H9 (cell line): ENCODE measurements at places on chromosomes 4 and X.

- DNase-seq, result no peak
These were observed 91.9 kb upstream of the TMEM164 start for GRCh38 chrX:109911046-109911445.

GRCh38 chr4:83320548-83320947 is 14.1 kb downstream of the HPSE start:
- DNase-seq, result no peak

DNA sequence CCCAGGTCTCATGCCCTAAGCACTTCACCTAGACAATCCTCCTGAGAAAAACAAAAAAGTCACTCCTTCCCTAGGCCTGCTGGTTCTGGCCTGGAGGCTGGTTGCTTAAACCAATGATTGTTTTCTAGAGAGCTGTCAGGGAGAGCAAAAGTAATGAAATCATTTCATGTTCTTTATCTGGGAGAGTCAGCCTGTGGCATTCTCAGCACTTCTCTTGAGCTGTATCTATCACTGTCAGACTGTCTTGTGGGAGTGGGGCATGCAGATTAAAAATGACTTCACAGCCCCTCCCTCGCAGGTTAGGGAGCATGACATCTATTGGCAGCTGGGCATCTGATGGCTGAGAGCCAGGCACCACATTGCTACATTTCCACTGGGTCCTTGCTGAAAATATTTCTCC is 20.4 kb upstream of the TMEM154 start:
- DNase-seq, result peak; percentile 53

DNA sequence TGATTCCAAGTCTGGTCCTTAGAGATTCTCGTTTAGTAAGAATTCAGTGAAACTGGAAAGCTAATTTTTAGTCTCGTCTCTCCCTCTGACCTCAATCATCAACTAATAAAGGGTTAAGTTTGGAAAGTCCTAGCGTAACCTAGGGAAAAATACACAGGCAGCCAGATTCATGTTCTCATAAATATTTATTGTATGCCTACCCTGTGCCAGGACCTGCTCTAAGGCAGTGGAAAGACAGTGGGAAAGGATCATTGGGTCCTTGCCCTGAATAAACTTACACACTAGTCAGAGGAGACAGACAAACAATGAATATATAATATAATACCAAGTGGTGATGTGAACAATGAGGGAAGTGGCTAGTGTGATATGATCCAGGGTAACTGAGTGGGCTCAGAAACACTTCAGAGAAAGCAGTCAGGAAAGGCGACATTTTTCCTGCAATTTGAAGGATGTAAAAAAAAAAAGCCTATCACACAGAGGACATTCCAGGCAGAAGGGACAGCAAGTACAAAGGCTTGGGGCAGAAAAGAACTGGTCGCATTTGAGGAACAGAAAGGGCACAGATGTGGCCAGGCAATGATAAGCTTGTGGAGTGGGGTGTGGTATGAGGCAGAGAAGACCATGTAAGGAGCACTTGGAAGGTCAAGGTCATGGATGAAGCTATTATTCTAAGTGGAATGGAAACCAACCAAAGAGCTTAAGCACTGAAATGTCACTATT is 128.8 kb downstream of the AMELX start:
- no peak for DNase-seq

DNA sequence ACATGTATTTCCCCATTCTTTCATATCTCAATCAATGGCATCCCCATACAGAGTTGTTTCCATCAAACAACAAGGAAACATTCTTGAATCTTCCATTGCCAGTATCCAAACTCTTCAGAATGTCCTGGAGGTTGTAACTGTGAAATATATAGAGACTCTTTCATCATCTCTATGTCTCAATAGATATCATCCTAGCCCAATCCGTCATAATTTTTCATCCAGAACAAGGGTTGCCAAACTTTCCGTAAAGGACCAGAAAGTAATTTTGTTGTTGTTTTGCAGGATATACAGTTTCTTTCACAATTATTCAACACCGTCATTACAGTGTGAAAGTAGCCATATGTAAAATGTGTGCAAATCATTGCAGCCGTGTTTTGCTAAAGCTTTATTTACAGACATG is 15.2 kb upstream of the CXCL6 start:
- DNase-seq, result no peak

GRCh38 chr4:119664168-119664907 is 35.7 kb upstream of the PDE5A start:
- DNase-seq, result no peak

DNA sequence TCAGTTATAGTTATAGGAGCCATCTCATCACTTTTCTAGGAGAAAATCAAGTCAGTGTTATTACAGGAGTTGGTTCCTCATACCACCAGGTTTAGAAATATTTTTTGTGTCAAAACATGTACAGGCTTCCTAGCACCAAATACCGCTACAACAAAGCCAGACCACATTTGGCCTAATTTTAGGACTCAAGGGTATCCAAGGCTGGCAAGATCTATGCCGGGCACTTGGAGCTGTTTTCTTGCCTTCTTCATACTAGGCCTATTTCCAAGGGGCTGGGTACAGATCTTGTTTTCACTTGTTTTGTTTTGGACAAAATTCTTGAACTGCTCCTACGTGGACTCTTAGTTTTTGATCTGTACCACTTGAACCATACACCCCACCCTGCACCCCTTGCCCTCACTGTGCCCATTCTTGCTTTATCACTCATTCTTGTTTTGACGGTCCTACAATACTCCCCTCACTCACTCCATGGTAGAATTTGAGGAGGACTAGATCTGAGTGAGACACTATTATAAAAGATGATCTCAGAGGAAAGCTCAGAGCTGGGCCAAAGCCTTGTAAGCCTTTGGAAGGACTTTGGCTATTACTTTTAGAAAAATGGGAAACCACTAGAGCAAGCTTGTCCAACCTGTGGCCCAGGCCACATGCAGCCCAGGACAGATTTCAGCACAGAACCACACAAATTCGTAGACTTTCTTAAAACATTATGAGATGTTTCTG is 17.7 kb upstream of the TMEM144 start:
- DNase-seq, result no peak

DNA sequence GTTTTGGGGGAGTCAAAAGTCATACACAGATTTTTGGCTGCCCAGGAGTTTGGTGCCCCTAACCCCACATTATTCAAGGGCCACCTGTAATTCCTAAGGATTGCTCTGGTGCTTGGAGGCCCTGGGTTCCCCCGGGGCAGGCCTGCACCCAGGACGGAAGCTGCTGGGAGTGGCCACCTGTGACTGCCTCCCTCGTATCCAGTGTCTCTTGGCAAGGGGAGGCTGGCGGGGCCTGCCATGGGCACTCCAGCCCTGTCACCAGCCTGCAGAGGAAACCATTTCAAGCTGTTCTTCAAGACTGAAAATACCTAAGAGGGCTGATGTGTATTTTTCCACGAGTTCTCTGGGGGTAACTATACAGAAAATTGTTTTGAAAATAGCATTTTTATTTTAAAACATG is 24.5 kb upstream of the GPR78 start:
- DNase-seq, result no peak

DNA sequence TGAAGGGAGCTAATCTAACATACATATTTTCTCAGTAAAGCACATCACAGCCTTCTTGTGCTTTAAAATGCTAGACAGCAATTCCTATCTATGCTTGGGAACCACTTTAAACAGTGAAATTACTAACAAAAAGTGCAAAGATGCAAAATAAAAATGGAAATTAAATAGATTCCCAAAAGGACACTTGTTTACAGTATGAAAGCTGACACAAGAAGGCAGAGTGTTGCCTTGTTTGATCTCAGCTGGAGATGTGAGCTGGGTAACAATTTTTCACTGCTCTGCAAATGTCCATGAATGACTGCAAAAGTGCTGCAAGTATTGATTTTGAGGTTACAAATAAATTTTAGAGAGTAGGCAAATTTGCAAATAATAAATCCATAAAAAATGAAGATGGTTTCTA is 22.3 kb downstream of the GRIA2 start:
- DNase-seq, result no peak

GRCh38 chr4:147863111-147863747 is 131.3 kb downstream of the ARHGAP10 start:
- DNase-seq, result no peak

- no peak for DNase-seq
These were observed 133.2 kb upstream of the CT83 start for GRCh38 chrX:116596010-116596409.

GRCh38 chr4:118367872-118368271 is 15.1 kb upstream of the PRSS12 start:
- DNase-seq, result no peak

DNA sequence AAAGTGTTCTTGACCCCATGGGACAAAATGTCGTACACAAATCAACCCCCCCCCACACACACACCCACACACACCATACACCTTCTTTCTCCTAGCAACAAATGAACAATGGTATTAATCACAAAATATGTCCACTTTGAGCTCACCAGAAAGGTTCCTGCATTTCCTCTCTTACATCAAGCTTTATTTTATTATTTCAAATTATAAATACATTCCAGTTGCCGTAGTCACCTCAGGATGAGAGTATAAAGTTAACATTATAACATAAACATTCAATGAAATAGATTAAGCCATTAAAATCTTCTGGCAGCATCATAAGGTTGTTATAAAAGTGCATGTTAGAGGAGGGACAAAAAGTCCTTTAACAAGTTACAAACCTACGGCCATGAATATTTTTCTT is 7.3 kb downstream of the XK start:
- no peak for DNase-seq

DNA sequence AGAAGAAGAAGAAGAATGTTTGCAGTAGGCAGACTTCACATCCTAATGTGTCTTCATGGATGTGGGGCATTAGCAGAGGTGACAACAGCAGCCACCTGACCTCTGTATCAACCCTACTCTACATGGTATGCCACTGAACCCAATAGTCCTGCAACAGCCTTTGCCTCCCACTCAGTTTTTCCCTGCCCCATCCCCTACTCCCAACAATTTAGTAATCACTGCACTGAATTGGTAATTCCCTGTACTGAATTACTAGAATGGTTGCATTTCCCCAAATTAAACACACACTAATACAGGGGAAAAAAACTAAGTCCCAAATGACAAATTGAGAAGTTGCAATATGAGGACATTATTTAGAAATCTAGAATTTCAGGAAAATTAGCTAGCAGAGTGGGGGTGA is 31.4 kb upstream of the FAM241A start:
- DNase-seq, result no peak

GRCh38 chr4:171794528-171794927 is 18.7 kb upstream of the GALNTL6 start:
- no peak for DNase-seq

- no peak for DNase-seq
These were observed 85.7 kb upstream of the EXOC1L start for GRCh38 chr4:55733932-55734331.

GRCh38 chrX:68443155-68443868 is 10.0 kb upstream of the OPHN1 start:
- DNase-seq, result no peak

DNA sequence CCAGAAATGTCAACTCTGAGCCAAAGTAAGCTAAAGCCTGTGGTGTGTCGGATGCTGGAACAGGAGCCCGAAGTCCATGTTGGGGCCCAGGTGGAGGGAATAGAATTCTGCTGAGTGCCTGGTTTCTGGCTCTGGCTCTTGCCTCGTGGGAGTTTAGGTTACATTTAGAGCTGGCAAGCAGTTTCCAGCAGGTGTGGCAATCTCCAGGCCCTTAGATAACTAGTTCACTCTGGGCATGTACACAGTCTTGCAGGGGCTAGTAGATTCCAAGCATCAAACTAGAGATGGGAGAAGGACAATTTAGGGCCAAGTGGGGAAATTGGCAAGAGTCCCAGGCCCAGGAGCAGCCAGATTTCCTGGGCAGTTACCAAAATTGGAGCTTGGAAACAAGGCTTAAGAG is 56.3 kb upstream of the STOX2 start:
- no peak for DNase-seq

DNA sequence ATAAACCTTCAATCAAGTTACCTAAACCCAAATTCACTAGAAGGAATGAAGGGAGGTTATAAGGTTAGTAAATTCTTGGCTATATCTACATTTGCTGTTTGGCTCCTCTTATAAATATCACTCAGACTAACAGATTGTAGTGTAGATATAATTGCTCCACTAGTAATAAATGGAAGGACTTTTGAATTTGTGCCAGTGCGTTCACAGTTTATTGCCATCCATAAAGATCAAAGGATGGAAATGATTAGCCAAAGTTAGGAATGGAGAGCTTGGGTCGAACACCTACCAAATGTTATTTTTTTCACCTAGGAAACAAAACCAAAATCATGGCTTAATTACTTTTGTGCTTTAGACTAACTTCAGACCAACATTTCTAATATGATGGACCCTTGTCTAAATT is 9.2 kb downstream of the DTHD1 start:
- DNase-seq, result no peak

DNA sequence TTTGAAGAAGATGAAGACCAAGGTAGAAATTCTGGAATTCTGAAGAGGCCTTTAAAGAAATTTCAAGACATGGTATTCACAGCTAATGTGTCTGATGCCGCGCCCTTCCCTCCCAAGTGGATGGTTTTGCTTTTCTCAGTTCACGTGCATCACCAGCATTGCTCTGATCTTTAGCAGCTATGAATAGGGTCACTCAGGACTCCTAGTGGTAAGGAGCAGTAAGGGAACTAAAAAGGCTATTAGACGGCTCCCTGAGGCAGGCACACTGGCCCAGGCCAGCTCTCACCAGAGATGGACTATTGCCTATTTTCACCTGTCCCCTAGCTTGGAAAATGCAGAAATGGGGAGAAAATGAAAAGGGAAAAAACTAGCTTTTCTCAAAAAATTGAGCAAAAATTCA is 447.5 kb upstream of the RASGEF1B start:
- DNase-seq, result peak; percentile 38

- DNase-seq, result no peak
These were observed 15.4 kb upstream of the ZNF41 start for GRCh38 chrX:47498411-47498810.
